ENCODE measurements at places on chromosomes 4 and X. TPM values are rescaled to one million over a fixed set of nuclear protein-coding genes. Genes with fewer than 3 reads are reported as not detected.

GAGE2A gene
- not detected for total RNA-seq

DNA sequence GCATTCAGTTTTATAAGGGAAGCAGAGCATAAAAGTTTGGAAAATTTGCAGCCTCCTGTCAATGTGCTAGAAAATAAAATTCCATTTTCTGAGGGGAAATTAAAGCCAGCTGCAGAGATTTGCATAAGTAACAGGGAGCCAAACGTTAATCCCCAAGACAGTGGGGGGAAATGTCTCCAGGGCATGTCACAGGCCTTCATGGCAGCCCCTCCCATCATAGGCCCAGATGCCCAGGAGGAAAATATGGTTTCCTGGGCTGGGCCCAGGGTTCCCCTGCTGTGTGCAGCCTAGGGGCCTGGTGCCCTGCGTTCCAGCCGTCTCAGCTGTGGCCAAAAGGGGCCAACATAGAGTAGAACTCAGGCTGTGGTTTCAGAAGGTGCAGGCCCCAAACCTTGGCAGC lies 9.3 kb downstream of the RNF4 start:
- no peak for DNase-seq

- no peak for DNase-seq
These were observed 16.9 kb downstream of the STAP1 start for GRCh38 chr4:67575232-67576058.

- no peak for DNase-seq
These were observed 27.5 kb upstream of the NDUFC1 start for GRCh38 chr4:139329665-139330200.

DNA sequence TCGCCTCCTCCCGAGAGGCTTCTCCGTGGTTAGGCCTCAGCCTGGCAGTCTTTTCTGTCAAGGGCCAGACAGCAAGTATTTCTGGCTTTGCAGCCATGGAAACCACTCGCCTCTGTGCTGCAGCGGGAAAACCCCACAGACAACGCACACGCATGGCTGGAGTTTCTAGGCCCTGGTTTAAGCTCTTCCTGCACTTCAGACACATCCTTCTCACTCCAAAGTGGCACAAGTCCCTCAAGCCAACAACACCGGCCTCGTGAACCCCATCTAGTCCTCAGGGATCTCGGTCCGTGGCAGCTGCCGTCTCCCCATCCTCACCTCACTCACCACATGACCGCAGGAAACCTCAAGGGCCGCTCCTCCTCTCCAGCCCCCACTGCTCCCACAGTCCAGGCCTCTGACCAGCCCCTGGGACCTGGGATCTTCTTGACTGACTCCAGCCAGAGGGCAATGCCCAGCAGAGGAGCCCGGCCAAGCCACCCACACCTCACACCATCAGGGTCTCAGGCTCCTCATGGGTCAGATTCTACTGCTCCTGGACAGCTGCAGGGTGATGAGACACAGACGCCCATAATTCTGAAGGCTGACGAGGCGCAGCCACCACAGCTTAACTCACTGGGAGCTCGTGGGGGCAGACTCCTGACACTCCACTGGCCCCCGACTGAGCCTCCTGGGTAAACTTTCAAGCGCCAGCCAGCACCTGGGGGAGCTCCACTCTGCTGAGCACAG lies 21.7 kb downstream of the LETM1 start:
- DNase-seq = no peak

All from left ventricle myocardium superior (tissue), 1 donor.